GM23338 (cell line): ENCODE measurements at places on chromosomes 4 and X. TPM values are rescaled to one million over a fixed set of nuclear protein-coding genes. Genes with fewer than 3 reads are reported as not detected.

Gene IL1RAPL2
- 0.78 and 0.80 TPM in 2 replicates for total RNA-seq

Gene NOA1
- 39.5 and 50.2 TPM in 2 replicates for total RNA-seq

Gene H2AZ1
- total RNA-seq, result 585 and 802 TPM in 2 replicates

Gene SMR3A
- total RNA-seq, result not detected in 2 replicates

Gene TLR10
- 0.14 TPM in 1 of 2 replicates, not detected in the other for total RNA-seq

- H3K27ac ChIP-seq, result no peak overlapping the region; the same call in 1 of the 2 replicates
- peak; percentile 31 for DNase-seq
- no peaks in the 10 kb centered on the region for H3K36me3 ChIP-seq
- peaks cover 38% of the 10 kb centered on the region for H3K4me1 ChIP-seq
- H3K27me3 ChIP-seq, result peaks cover 7% of the 10 kb centered on the region; the same call in 1 of the 2 replicates
Measured at GRCh38 chrX:39815631-39816030, 282.1 kb downstream of the BCOR start.

DNA sequence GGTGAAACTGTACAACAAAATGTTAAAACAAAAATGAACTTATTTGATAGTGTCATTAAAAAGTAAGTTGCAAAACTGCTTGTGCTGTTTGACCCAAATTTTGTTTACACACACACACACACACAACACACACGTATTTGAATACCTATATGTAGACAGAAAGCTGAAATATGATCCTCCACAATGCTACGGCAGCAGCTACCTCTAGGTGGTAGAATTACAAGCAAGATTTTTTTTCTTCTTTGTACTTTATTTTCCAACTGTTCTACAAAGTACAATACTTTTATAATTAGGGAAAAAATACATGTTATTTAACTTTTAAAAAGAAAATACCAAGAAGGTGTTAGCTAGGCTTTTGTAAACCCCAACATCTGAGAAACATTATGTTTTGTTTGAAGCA is 1.2 kb downstream of the CYTL1 start:
- no peak overlapping the region for H3K27ac ChIP-seq
- peaks cover 11% of the 10 kb centered on the region; the same call in 1 of the 2 replicates for H3K4me1 ChIP-seq

DNA sequence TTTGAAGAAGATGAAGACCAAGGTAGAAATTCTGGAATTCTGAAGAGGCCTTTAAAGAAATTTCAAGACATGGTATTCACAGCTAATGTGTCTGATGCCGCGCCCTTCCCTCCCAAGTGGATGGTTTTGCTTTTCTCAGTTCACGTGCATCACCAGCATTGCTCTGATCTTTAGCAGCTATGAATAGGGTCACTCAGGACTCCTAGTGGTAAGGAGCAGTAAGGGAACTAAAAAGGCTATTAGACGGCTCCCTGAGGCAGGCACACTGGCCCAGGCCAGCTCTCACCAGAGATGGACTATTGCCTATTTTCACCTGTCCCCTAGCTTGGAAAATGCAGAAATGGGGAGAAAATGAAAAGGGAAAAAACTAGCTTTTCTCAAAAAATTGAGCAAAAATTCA is 447.5 kb upstream of the RASGEF1B start:
- H3K27me3 ChIP-seq, result no peaks in the 10 kb centered on the region
- H3K4me3 ChIP-seq, result no peak overlapping the region
- H3K4me1 ChIP-seq, result no peaks in the 10 kb centered on the region
- no peaks in the 10 kb centered on the region for H3K36me3 ChIP-seq
- peak; percentile 71 for DNase-seq

DNA sequence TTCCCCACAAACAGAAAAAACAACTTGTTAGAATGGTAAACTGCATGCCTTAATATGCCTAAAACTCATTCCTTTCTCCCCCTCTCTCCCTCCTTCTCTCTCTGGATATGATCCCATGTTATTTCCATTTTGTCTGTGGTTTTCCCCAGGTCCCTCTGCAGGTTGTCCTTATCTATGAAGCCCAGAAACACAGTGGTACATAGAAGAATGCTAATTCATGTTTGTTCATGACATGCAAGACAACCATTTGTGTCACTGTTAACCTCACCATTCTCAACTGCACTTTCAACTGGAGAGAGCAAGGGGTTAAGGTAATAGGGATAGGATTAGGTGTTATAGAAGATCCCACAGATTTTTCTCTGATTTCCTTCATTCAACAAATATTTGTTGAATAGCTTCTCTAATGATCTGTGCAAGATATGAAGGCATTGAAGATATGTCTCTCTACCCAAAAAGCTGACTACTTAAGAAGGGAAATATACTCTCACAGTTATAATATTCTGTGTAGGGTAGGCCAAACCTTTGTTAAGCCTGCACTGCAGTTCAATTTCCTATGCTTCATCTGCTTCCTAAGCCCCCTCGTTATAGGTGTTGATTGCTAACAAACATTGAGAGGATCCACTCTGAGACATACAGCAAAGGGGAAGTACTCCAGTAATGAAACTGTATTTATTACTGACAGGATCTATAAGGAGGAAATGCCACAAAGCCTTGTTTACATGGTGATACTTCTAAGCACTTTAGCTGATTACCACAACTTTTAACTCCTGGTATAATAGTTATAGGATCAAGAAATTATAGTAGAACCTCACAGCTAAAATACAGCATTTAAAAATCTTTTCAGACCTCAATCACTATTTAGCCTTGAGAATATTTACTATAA is 96.1 kb downstream of the FRYL start:
- peaks cover 7% of the 10 kb centered on the region; the same call in 1 of the 2 replicates for H3K4me1 ChIP-seq
- no peaks in the 10 kb centered on the region for H3K27me3 ChIP-seq
- H3K36me3 ChIP-seq, result no peaks in the 10 kb centered on the region
- H3K27ac ChIP-seq, result peak overlapping the region; percentile 7; the same call in 1 of the 2 replicates
- H3K4me3 ChIP-seq, result no peak overlapping the region

DNA sequence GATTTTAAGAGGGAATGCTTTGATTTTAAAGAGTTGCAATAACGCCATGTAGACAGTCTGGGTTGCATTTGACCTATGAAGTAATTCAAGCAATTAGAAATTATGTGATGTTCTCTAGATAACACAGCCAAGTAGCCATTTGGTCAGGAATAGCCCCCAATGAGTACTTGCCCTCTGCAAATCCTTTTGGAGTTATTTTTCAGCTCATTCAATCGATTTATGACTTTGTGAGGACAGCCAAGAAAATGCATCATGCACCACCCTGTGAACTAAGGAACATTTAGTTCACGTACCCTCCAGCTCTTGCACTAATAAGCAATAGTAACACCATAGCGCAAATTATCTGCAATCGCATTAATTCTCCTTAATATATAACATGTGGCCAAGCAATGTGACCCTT is 552.6 kb upstream of the INTU start:
- no peak overlapping the region for H3K27ac ChIP-seq
- no peaks in the 10 kb centered on the region for H3K36me3 ChIP-seq
- H3K4me3 ChIP-seq, result no peak overlapping the region
- DNase-seq, result no peak

GRCh38 chr4:52783069-52783468 is 31.8 kb upstream of the ERVMER34-1 start:
- no peaks in the 10 kb centered on the region for H3K27me3 ChIP-seq
- H3K4me1 ChIP-seq, result no peaks in the 10 kb centered on the region
- H3K36me3 ChIP-seq, result no peaks in the 10 kb centered on the region
- DNase-seq, result no peak
- H3K4me3 ChIP-seq, result no peak overlapping the region
- no peak overlapping the region for H3K27ac ChIP-seq

- H3K4me3 ChIP-seq, result no peak overlapping the region
- H3K36me3 ChIP-seq, result no peaks in the 10 kb centered on the region
- peak overlapping the region; percentile 87 for H3K27ac ChIP-seq
- no peaks in the 10 kb centered on the region for H3K27me3 ChIP-seq
- DNase-seq, result peak; percentile 74
- H3K4me1 ChIP-seq, result peaks cover 73% of the 10 kb centered on the region
Measured at GRCh38 chr4:24511371-24512063, 72.8 kb downstream of the DHX15 start.

- DNase-seq, result peak; percentile 71
- H3K4me1 ChIP-seq, result peaks cover 13% of the 10 kb centered on the region
- no peaks in the 10 kb centered on the region for H3K36me3 ChIP-seq
- H3K27ac ChIP-seq, result no peak overlapping the region
- peak overlapping the region; percentile 86 for H3K4me3 ChIP-seq
Measured at GRCh38 chr4:105145903-105146275, 787 bp upstream of the TET2 start.
